ENCODE measurements at places on chromosomes 7 and 10.

DNA sequence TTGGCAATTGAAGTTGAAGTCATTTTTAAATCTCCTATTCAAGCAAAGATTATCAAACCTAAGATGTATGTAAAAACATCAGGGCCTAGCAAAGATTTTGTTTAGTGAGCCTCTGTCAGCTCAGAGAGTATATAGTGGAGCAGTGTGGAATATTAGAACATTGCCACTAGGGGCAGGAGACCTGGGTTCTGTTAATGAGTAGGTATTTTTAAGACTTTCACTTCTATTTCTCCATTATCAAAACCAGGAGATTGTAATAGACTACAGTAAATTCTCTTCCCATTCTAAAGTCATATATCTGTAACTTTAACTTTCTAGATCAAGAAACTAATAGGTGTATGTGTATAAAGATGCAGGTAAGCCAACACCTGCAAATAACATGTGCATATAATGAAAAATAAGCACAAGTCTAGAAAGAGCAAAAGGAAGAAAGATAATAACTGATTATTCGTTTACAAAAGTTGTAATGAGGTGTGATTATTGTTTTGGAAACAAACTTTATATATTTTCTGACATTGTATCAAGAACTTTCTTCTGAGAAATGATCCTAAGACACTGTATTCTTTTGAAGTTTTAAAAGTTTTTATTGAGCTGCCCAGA, 64.4 kb downstream of the KCND2 start:
- peak; percentile 9 for DNase-seq

DNA sequence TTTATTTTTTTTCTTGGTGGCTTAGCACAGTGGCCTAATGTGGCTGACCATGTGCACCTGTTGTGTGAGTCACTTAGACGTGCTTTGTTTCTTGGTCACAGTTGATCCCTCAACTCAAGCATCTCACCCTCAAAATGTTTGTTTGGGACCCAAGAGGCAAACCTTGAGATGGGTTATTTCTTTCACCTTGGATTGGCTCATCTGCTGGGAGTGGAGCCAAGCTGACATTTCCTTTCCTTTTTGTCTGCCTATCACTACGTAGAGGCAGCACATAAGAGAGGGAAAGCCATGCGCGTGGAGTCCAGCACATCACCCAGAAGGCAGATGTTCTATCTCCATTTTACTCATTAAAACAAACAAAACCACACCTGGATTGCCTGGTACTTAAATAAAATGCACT, 6.4 kb upstream of the PRKCQ start:
- DNase-seq, result peak; percentile 47

DNA sequence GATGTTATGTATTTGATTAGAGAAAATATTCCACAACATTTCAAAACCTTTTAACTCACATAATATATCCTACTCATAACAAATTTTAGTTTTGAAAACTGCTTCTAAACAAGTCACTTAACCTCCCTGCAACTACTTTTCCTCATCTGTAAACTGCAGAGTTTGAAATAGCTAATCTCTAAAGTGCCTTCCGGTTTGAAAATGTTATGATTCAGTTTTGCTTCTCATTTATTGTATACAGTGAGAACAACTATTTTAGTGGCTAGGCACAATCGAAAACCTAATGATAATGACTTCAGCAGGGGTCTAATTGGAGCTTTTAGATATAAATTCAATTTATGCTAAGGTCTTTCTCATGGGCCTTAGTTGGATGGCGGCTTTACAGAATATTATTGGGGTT, 30.7 kb upstream of the TEX47 start:
- no peak for DNase-seq

DNA sequence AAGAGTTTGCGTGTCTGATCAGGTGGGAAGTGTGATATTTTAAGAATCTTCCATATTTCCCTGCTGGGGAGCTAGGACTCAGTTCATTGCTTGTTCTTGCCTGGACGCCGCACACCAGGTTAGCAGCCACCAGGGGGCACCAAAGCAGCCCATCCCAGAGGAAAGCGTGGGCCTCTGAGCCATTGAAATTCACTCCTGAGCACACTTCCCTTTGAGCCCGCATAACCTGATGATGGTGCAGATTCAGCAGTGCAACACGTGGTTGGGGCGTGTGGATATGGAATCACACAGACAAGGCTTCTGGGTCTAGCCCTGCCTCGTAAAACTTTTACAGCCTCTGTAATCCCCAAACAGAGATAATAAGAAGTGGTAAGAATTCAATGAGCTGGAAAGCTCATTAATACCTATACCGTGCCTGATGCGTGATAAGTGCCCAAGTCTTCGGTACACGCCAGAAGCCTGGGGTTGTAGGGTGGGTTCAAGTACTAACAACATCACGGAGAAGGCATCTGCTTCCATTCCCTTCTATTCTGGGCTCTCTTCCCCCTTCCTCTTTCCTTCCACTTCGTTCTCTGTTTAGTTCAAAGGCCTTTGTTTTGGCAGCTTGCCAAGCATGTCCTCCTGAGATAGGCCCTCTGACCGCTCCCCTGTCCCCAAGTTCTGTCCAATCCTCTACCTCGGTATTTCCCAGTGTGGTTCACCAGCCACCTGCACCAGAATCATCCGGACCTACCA, 130.1 kb upstream of the KMT2E start:
- DNase-seq, result peak; percentile 82

DNA sequence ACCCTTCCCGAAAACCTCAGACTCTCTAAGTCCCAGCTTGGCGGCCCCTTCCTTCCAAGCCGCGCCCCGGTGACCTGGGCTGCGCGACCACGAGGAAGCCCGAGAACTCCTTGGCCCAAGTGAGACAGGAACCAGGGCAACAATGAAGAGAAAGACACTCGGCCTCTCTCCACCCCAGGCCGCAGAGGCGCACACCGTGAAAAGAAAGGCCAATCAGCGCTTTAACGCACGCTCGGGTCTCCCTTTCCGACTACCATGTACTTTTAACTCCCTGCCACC, 166.4 kb upstream of the PPP1R3A start:
- no peak for DNase-seq

DNA sequence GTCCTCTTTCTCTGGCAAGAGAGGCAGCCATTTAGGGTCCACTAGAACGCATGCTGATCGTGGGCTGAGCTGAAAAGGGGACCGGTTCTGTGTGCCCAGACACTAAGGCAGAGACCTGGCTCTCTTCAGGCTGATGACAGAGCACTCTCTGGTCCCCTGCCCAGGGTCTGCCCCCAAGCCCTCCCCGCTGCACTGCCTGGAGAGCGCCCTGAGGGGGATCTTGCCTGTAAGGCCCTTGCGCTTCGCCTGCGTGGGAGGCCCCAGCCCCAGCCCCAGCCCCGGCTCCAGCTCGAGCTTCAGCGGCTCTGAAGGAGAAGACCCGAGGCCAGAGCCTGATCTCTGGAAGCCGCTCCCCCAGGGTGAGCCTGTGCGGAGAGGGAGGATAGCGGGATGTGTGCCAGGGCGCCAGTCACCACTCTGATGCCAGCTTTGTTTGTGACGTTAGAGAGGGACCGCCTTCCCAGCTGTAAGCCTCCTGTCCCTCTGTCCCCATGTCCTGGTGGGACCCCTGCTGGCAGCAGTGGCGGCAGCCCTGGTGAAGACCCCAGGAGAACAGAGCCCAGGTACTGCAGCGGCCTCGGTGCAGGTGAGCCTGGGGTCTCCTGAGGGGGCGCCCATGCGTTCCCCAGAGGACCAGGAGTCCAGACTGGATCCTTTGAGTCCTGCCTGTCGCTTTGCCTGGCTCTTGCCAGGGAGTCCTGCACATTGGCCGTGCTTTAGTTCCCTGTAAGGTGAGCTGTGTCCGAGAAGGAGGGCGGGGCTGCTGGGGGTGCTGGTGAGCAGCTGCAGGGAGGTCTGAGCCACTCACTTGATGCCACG, 43.2 kb downstream of the ZNF467 start:
- DNase-seq, result no peak

DNA sequence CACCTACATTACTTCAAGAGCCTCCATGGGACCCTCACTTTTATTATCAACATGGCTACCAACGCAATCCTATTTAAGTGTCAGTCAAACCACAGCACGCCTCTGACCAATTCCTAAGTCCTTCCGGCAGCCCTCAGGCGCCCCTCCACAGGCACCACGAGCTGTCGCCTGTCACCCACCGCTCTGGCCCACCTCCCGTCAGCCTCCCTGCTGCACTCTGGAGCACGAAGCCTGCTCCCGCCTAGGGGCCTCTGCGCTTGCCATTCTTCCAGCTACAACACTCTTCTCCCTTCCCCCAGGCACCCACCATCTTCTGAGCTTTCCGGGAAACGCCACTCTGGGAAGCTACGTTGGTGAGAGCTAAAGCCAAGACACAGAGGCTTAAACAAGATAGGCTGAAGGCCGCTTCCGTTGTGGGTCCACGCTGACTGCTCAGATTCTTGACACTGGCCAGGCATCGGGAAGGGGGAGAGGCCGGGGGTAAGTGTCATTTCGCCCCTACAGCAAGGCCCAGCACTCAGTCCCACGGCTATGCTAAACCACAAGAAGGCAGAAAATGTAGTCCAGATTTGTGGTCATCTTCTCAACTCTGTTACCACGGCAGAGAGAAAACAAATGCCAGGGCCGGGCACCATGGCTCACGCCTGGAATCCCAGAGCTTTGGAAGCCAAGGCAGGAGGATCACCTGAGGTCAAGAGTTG, 56.7 kb downstream of the GNA12 start:
- DNase-seq, result no peak

DNA sequence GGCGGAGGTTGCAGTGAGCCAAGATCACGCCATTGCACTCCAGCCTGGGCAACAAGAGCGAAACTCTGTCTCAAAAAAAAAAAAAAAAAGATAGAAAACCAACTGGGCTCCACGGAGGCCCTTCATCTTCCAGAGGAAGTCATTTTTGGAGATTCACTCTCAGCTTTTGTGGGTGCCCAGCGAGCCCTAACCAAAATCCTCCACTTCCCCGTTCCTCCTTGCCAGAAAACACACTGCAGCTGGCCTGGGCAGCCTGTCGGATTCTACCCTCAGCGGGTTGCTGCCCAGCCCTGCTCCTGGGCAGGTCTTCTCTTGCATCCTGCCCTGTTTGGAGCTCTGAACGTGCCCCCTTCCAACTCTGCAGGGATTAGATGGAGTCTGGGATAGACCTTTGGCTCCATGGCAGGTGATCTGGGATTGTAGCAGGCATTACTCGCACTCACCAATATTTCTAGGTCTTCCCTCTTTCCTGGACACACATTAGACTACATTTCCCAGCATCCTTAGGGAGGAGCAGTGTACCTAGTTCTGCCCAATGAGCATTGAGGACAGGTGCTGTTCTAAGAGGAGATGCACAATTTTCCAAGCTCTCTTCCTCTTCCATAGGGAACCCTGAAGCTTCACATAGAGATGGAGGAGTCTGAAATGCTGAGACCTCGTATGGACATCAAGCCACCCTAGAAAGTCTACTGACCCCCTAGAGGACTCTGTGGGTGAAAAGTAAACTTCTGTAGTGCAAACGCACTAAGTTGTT, 4.6 kb downstream of the GRID2IP start:
- no peak for DNase-seq

DNA sequence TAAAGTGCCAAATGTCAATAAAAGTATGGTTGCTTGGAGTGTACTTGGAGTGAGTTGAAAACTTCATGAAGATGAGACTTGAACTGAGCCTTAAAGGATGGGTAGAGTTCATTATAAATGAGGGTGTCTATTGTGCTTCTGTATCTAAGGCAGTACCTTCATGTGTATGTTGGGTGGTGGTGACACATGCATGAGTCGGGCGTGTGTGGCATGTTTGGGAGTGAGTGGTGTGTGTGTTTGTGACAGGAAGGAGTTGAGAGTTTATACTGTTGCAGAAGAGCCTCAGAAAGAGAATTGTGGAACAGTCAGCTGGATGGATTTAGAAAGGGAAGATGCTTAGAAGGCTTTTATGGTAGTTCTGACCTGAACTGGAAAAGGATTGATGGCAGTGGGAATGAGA, 6.0 kb upstream of the ZRANB1 start:
- no peak for DNase-seq

DNA sequence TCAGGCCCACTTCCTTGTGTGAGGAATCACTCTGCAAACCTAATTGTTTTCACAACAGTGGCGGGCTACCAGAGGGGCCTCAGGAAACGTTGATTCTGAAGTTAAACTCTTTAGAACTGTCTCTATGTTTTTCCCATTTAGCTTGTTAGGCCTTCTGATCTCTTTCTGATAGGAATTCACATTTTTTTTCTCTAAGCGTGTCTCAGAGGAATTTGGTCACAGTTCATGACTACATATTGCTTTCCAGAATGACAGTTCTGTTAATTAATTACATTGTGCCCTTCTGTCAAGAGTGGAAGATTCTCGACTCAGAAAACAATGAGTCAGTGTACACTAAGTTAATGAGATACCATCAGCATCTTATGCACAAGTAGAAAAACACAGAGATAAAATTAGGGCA, 469.2 kb upstream of the C7orf33 start:
- DNase-seq, result no peak

- no peak for DNase-seq
Observed at GRCh38 chr10:5840314-5841307, 27.4 kb upstream of the GDI2 start.

DNA sequence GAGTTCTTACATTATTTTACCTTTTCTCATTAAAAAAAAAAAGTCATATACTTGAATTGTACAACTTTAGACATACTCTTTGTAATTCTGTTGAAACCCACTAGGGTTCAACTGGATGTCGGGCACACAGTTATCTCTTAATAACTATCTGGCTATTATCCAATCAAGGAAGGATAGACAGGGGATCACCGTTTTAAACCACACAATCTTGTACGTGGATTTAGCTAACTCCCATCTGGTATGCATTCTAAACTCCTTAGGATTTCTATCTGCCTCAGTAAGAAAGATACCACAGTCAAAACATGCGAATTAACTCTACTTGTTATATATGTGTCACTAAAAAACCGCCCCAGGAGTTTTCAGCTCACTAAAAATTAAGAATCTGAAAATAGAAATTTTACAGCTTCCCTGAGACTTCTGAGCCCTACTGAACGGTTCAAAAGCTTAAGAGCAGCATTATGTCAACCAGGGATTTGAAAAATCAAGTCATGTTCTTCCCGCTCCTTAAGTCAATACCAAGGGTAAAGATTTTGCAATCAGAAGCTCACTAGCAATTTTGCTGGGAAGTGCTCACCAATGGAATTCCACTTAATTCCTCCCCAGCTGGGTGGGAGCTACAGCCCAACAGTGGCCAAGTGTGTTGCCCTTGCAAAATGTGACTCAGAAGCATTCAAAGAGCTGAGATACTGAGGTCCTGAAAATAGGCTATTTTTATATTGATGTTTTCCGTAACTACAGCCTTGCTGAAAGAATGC, 267.0 kb downstream of the FRMD4A start:
- DNase-seq, result no peak

DNA sequence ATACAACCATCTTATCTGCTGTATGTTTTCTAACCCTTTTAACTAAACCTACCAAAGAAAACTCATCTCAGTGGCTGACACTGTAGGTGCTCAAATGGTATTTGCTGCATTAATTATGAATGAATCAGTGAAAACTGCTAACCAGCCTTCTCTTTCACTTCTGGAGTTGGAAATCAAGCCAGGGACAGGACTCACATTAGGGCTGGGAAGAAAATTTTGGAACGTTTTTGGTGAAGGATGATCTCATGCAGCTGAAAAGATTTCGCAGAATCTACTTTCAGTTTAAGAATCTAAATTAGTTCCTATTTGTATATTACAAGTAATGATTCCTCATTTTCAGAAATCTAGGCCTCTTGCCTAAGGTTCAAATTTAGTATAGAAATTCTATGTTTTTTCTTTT, 12.9 kb downstream of the MTPN start:
- DNase-seq, result no peak

- DNase-seq, result no peak
Observed at GRCh38 chr7:17123020-17123419, 175.4 kb upstream of the AHR start.

Measured in activated CD4-positive, alpha-beta T cell treated with anti-CD3 and anti-CD28 coated beads, Interleukin-10, Interleukin-2, amounts not matched to agents 100 ng/mL and 50 ng/mL, durations not matched to agents 16 hours and 8 hours (primary cell).